Omental fat pad (tissue), 4 donors: ENCODE measurements at places on chromosomes 7 and 10. TPM values are rescaled to one million over a fixed set of nuclear protein-coding genes. Genes with fewer than 3 reads are reported as not detected.

Gene PRSS58
- total RNA-seq: not detected

- DNase-seq: no peak
These were observed 237.8 kb downstream of the SEMA3E start for GRCh38 chr7:83410989-83411591.

DNA sequence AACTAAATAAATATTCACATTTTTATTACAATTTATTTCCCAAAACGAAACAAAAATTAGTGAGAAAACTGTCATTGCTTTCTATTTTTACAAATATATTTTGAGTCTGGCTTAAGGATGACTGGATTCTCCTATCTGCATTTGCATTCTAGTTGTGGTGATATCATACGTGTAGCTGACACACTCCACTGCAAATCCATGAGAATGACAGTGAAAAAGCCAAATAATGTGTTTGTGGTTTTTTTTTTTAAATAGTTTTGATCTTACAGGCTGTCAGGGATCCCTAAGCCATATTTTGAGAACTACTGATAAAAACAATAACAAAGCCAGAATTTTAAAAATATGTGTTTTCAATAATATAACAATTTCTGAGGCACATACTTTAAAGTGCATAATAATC is 5.8 kb upstream of the STAMBPL1 start:
- no peak for DNase-seq

- no peak for DNase-seq
These were observed 11.7 kb downstream of the HSPA12A start for GRCh38 chr10:116730464-116731260.

DNA sequence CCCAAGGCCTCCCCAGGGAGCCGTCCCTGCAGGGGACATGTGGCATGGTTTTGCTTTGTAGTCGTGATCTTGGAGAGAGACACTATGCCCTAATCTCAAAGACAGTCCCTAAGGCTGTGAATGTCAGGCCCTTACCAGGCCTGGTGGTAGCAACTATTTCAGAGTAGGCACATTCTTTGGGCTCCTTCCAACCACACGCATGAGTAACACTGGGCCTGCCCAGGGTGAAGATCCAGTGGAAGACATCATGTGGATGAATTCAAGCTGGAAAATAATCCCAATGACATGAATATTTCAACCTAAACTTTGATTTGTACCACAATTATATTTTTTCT is 39.5 kb upstream of the INSIG1 start:
- no peak for DNase-seq

Gene TBXAS1
- total RNA-seq: 22.2 TPM
